ENCODE measurements at places on chromosomes 16 and 17.

- no peak for DNase-seq
These were observed 2.0 kb downstream of the GNAO1 start for GRCh38 chr16:56192986-56193945.

GRCh38 chr16:46830417-46830901 lies 521 bp downstream of the C16orf87 start:
- DNase-seq: peak; percentile 8

DNA sequence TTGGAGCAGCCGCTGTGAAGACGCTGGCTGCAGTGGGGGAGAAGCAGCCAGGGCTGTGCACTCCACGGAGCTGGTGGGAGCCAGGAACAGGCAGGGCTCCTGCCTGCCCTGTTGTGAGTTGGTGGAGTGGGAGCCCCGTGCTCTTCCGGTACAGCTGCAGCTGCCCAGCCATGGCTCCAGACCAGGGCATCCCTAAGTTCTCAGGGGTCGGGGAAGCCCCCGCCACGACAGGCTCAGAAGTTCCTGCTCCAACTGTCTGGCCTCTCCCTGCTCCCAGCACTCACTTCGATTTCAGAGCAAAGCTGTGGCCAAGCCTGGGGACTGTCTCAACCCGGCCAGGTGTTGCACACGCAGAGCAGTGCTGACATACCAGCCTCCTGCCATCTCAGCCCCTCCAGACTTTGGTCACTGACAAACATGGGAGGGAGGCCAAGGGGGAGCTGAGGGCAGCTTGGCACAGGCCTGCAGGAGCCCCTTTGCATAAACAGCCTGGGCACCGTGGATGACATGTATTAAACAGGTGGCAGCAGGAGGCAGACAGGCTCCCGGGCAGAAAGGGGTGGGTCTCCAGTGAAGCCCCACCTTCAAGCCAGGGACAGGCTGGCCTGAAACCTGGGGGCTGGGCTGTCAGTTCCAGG lies 13.9 kb upstream of the KDM8 start:
- no peak for DNase-seq

DNA sequence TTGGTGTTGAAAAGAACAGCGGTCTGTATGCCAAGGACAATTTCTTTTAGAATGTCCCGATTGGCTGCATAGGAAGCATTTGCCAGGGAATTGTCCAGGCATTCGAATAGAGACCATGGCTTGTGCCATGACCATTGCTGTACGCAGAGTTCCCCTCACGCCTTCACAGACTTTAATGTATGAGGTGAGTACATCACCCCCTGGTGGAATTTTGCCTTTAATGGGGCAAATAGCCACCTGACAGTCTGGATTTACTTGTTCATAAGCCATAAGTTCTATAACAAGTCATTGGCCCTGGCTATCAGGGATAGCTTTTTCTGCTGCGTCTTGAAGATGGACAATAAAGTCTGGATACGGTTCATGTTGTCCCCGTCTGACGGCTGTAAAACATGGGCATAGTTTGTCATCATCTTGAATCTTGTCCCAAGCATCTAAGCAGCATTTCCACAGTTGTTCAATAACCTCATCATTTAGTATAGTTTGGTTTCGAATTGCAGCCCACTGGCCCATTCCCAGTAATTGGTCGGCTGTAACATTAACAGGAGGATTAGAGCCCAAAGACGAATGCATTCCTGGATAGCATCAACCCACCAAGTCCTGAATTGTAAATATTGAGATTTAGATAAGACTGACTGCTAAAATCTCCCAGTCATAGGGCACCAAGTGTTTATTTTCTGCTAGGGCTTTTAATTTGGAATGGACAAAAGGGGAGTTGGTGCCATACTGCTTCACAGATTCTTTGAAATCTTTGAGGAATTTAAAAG lies 67.7 kb upstream of the ARL4D start:
- no peak for DNase-seq

DNA sequence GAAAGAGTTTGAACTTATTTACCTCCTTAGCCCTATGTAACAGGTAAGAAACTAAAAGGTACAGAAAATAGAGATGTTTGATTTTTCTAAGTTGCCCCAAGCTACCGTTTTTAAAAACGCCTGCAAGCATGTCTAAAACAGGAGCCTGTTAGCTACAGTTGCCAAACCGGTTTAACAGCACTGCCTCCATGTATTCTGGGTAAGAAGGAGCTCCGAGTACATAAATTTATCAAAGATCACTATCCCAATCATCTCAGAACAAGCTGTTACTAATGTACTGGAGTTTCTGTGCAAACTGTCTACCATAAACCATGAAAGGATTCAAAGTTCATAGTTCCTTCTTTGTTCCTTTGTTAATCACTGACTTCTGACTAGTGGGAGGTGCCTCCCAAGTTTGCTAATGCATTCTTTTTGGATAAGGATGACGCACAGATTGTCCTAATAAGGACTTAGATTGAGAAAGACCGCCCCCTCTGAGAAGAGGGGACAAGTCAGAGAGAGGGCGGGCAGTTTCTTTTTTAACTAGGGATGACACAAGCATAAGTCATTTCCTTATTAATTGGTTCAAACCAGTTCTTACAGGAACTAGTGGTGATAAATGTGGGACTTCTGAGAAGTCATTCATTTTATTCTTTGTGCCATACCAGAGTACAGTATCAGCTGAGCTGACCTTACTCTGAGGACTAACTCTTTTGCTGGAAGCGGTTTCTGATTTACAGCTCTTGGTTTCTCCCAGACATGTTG lies 55.3 kb downstream of the TUBD1 start:
- DNase-seq: peak; percentile 76

GRCh38 chr17:79188048-79188447 lies 113.4 kb downstream of the ENGASE start:
- no peak for DNase-seq

DNA sequence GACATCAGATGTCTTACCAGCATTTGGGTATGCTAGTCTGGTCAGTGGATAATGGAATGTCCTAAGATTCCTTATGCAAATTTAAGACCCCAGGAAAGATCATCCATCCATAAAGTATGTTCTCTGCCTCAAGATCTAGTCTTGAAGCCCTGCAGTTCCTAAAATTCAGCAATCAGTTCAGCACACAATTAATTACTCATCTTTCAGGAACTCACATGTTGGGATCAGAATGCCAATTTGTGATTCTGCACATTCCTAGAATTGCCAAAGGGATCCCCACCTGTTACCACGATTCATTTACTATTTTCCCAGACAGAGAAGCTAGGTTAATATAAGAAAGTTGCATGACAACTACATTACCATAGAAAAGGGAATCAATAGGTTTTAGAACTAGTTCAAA lies 3.2 kb downstream of the OR2C1 start:
- no peak for DNase-seq

GRCh38 chr17:27269201-27269600 lies 24.7 kb upstream of the WSB1 start:
- DNase-seq: no peak

DNA sequence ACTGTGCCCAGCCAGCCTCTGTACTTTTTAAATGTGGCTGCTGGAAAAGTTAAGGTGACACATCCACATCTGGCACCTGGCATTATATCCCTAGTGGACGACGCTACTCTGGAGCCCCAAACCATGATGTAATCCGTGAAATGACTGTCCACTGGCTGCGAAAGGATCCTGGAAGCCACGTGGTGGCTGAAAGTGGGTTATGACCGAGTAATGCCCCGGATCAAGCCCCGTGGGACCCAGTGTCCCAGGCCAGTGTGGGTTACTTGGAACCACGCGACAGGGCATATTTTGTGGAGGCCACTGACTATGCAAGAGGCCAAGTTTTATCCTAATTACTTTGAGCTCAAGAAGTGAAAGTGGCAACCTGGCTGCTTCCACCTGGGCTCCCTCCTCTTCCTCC lies 79.6 kb downstream of the PGS1 start:
- DNase-seq: no peak

DNA sequence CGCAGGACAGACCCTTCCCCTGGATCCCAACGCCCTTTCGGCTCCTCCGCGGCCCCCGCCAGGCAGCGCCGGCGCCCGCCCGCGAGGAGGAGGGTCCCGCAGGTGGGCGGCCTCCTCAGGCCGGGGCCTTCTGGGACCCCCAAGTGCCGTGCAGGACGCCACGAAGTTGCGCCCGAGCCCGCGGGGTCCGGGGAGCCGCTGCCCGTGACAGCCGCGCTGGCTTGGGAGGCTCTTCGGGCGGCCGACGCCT lies 504 bp downstream of the ERN1 start:
- DNase-seq: no peak

GRCh38 chr16:86039606-86040005 lies 140.6 kb downstream of the IRF8 start:
- DNase-seq: no peak

DNA sequence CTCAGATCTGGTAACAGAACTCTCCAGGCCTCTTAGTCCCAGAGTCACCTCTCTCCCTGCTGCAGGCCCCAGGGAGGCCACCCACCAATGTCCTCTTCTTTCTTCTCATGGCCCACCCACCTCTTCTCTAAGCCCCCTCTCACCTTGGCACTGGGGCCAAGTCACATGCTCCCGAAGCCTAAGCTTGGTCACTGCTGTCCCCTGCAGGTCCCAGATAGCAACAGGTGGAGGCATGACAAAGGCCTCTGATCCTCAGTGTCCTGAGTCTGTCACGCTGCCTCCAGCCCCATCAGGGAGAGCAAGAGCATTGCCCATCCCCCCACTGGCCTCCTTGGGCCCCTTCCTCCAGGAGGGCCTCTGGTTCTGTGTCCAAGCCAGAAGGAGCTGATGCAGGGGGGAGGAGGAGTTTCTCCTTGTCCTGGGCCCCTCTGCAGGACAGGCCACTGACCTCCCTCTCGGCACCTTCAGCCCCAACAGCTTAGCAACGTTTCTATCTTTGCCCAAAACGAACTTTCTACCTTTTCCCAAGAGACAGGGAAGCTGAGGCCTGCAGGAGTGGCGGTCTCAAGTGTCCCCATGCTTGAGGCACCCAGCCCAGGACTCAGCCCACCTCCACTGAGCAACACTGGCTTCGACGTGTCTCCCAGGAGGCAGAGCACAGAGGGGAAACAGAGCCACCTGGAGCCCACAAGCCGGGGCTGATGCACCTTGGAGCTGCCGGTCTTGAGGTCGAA lies 8.6 kb downstream of the P2RX1 start:
- no peak for DNase-seq

DNA sequence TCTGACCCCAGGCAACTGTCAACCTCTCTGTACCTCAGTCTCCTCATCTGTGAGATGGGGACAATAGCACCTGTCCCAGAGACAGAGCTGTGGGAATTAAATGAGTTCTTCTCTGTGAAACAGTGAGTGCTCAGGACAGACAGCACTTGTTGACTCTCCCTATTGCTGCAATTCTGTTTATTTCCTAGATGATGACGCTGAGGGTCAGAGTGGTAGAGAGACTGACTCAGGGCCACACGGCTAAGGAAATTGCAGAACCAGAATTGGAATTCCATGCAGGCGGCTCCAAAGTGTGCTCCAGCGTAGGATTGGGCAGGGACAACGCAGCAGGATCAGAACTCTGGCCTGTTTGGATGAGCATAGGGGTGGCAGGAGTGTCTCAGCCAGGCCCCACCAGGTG lies 302.2 kb downstream of the C16orf95 start:
- no peak for DNase-seq

DNA sequence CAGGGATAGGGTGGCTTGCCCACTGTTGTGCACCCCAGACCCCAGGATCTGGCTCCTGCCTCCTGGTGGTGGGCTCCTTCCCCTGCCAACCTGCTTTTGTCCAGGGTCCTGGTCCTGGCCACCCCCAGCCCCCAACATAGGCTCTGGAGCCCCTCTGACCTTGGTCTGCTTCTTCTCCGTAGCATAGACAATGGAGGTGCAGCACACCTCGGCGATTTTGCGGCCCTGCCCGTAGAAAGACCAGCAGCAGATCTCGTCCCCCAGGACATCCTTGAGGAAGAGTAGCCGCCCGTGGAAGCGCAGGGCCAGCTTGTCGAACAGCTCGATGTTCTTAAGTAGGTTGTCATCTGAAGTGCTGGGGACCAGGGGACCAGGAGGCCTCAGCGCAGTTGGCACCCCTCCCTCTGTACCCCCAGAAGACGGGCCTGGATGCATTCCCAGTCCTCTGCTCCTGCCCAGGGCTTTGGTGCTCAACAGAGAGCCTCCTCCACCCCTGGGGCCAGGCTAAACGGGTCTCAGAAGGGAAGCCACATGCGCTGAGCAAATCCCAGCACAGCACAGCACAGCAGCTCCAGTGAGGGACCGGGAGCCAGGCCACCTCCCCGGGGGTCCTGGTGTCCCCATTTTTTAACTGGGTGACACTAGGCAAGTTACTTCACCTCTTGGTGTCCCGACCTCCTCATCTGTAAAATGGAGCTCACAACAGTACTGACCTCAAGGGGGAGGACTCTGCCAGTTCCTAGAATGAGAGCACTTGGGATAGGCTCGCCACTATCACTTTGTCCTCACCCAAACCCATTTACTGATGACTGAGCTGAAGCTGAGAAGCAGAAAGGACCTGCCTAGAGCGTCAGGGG lies 10.8 kb downstream of the ASPHD1 start:
- no peak for DNase-seq

- no peak for DNase-seq
These were observed 29.7 kb upstream of the NSRP1 start for GRCh38 chr17:30086896-30087295.

DNA sequence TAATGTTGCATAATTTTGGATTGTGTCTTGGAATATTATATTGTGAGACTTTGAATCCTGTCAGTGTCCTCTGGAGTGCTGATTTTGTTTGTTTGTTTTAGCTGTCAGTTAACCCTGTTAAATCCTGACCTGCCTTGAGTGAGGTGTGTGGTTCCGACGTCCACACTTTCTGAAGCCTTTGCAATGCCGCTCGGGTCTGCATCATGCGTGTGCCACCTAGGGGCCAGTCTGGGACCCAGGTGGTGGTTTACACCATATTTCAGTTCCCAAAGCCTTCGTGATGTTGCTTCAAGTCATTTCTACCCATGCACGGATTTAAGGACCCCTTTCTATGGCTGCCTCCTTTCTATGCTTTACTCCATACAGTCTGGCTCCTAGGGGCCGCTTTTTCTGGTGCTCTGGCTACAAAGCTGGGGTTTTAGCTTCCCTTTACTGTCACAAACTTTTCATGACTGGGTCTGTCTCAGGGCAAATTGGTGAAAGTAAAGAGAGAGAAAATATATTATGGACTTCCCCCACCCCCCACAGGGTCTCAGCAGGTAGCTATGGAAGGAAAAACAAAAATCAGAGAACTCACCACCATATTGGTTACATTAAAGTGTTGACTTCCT lies 11.4 kb upstream of the OR4D1 start:
- DNase-seq: no peak

DNA sequence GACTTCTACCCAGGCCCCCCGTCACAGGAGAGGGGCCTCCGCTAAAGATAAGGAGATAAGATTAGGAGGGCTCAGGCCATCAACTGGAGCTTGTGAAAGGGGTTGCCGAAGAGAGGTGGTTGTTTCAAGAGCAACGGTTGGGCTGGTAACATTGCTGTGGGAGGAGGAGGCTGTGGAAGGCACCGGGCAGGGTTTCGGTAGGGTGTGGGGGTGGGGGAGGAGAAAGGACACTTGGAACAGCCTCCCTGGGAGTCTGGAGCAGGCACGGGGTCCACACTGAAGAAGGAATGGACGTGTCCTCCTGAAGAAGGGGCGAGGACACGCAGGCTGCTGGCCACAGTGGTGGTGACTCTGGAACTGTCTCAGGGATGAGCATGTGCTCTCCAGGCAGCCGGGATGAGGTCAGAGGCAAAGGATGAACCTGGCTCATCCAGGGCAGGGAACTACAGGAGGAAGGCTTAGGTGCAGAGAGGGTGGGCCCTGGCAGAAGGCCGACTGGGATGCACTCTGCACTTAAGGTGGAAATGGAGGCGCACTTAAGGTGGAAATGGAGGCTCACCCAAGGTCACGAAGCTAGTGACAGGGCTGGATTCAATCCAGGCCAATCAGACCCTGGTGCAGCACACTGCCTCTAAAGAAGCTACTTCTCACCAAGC lies 1.2 kb upstream of the EPX start:
- DNase-seq: no peak
